Activated CD4-positive, CD25-positive, alpha-beta regulatory T cell treated with anti-CD3 and anti-CD28 coated beads, Interleukin-2, amount 50 U/mL, for 16 hours (primary cell): ENCODE measurements at places on chromosomes 7 and 10.

- DNase-seq: no peak
Measured at GRCh38 chr7:121741896-121742295, 131.1 kb upstream of the PTPRZ1 start.

GRCh38 chr10:77007834-77008233 lies 629.8 kb downstream of the KCNMA1 start:
- no peak for DNase-seq

DNA sequence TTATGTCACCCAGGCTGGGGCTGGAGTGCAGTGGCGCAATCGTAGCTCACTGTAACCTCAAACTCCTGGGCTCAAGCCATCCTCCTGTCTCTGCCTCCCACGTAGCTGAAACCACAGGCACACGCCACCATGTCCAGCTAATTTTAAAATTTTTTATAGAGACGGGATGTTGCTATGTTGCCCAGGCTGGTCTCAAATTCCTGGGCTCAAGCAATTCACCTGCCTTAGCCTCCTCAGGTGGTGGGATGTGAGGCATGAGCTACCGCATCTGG lies 123.2 kb upstream of the PARD3 start:
- no peak for DNase-seq

DNA sequence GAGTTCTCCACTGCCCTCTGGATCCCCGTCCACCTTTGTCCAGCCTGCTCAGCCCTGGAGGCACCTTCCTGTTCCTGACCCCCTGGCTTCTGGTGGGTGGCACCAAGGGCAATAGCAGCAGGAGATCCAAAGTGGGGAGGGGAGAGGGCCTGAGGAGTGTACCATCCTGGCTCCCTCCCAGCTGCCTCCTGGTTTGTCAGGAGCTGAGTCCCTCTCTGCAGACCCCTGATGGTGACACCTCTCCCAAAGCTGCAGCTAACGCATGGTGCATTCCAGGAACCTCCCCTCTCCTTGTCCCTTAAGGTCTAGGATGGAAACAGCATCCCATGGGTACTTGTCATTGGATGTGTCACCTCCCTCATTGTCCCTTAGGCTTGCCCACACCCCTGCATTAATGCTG lies 39.6 kb downstream of the VSTM4 start:
- DNase-seq: no peak

DNA sequence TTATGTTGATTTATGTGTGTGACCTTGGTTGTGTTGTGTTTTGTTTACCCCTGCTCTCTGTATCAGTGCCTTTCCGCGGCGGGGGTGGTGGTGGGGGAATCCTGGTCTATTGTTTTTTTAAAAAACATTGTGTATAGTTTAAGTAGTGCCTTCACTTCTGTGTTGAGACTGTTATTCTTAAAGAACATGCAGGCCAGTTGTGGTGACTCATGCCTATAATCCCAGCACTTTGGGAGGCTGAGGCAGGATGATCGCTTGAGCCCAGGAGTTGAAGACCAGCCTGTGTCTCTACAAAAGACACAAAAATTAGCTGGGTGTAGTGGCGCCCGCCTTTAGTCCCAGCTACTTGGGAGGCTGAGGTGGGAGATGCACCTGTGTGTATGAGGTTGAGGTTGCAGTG lies 429.0 kb upstream of the LRGUK start:
- DNase-seq: no peak

DNA sequence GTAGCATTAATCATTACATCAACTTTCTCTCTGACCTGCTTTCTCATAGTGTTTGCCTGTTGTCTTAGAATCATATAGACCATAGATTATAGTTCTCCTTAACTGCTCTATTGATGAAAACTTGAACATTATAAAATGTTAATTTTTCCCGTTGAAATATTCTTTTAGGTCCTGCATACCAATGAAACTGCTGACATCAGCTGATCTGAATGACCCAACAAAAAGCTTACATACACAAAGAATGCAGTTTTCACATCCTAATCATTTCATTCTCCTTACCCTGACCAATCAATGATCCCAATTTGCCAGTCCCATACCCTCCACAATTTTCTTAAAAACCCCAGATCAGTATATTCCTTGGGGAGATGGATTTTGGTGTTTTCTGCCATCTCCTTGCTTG lies 302.9 kb upstream of the MBL2 start:
- DNase-seq: no peak

DNA sequence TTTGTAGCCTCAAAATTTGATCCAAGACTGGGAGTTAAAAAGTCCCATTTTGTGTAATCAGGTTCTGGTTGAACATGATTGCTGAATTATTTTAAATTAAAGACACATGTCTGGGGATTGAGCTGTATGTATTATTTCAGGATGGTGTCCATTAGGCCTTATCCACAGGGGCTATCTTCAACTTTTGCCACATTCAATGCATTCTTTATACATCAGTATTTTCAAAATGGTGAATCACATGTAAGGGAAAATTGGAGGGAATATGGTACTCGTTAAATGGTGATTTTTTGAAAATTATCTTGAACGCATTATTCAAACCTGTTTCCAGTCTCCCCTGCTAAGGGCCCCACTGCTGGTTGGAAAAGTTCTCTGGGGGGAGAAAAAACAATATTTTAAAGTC lies 367.7 kb upstream of the NPVF start:
- no peak for DNase-seq

DNA sequence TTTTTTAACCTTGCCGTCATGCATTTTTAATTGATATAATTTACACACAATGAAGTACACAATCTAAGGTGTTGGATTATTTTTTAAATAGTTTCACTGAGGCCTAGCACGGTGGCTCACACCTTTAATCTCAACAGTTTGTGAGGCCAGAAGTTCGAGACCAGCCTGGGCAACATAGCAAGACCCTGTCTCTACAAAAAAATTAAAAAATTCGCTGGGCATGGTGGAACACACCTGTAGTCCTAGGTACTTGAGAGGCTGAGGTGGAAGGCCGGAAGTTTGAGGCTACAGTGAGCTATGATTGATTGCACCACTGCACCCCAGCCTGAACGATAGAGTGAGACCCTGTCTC lies 92.8 kb upstream of the OIT3 start:
- DNase-seq: no peak

DNA sequence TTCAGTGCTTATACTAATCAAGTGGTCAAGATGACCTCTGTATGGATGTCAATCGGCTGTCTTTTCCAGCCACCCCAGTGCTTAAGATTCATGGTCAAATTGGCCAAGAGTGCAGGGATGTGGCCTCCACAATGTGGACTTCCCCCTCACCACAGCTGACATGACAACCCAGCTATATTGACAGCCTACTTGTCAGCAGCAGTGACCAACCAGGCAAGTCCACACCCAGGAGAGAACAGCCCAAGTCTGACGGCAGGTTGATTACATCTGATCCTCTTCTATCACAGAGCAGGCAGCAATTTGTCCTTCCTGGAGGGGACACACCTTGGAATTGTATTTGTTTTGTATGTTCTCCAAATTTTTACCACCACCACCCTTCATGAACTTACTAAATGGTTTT lies 8.2 kb upstream of the ERVW-1 start:
- DNase-seq: no peak

GRCh38 chr10:17805921-17806577 lies 3.1 kb upstream of the MRC1 start:
- DNase-seq: peak; percentile 1

GRCh38 chr7:36057323-36057722 lies 95.7 kb upstream of the EEPD1 start:
- no peak for DNase-seq

GRCh38 chr7:50531401-50531911 lies 33.7 kb downstream of the DDC start:
- DNase-seq: no peak

GRCh38 chr7:30844483-30844874 lies 67.2 kb upstream of the AQP1 start:
- DNase-seq: no peak

DNA sequence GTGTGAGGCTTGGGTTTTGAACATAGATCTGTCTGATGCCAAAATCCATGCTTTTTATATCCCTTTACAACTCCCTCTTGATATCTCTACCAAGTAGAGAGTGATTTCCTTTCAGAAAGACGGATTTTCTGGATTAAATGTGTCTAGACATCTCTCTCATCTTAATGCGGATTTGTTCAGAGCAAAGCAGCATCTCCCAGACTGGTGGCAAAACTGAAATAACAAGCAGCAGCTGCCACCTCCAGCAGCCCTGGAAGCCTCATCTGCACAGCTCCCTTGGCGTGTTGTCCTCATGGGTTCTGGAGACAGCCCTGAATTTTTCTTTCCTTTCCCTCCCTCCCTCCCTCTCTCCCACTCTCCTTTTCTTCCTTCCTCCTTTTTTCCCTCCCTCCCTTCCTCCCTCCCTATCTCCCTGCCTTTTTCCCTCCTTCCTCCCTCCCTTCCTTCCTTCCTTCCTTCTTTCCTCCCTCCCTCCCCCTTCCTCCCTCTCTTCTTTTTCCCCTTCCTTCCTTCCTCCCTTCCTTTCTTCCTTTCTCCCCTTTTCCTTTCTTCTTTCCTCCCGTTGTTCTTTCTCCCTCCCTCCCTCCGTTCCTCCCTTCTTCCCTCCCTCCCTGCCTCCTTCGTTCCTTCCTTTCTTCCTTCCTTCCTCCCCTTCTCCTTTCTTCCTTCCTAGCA lies 639.9 kb downstream of the TYW1 start:
- DNase-seq: no peak

- DNase-seq: no peak
Measured at GRCh38 chr7:107644309-107644974, 16.2 kb upstream of the SLC26A4 start.

- DNase-seq: no peak
Measured at GRCh38 chr10:58239561-58240169, 28.0 kb downstream of the IPMK start.

DNA sequence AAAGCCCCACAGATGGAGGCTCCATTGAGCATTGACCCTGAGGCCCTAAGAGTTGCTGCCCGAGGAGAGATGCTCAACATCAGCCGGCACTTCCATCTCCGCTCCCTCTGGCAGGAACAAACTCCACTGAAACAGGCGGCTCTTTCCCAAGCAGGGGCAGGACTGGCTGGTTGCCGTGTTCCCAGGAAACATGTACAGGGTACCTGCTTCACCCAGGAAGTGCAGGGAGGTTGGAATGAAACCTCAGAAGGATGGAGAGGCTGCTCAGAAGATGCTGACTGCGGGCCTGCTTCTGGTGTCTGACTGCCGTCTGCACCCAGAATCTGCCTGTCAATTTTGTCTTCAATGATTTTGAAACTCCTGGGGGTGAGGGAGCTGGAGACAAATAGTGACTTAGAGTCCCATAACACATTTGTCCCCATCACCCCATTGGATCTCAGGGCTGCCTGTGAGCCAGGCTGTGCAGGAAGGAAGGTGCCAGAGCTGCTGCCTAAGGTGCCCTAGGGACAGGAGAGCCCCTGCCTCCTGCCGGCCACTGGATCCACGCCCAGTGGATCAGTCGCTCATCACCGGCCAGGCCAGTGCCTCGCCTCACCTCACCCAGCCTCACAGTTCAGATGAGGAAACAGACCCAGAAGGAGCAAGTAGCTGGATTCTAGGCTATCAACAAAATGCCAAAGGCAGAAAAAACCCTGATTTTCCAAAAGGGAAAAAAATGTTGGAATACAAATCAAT lies 237.3 kb downstream of the PTPRN2 start:
- DNase-seq: no peak

DNA sequence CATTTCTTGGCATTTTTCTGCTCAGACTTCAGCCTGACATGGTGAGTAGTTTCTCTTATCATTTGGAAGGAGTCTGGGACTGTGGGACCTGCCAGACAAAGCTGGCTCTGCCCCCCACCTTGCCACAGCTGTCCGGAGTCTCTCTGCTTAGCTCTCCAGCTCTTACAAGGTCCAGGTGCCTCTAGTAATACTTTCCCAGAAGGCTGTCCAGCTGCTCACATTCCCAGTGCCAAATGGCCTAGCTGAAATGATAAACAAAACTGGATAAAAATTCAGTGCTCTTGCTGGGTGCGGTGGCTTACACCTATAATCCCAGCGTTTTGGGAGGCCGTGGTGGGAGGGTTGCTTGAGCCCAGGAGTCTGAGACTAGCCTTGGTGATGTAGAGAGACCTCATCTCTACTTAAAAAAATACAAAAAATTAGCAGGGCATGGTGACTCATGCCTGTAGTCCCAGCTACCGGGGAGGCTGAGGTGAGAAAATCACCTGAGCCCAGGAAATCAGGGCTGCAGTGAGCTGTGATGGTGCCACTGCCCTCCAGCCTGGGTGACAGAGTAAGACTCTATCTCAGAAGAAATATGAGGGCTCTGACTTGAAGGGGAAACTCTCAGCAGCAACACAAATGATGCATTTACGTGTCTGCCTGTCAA lies 86.8 kb downstream of the C10orf90 start:
- DNase-seq: no peak

- no peak for DNase-seq
Measured at GRCh38 chr7:137335814-137336213, 7.7 kb downstream of the PTN start.

DNA sequence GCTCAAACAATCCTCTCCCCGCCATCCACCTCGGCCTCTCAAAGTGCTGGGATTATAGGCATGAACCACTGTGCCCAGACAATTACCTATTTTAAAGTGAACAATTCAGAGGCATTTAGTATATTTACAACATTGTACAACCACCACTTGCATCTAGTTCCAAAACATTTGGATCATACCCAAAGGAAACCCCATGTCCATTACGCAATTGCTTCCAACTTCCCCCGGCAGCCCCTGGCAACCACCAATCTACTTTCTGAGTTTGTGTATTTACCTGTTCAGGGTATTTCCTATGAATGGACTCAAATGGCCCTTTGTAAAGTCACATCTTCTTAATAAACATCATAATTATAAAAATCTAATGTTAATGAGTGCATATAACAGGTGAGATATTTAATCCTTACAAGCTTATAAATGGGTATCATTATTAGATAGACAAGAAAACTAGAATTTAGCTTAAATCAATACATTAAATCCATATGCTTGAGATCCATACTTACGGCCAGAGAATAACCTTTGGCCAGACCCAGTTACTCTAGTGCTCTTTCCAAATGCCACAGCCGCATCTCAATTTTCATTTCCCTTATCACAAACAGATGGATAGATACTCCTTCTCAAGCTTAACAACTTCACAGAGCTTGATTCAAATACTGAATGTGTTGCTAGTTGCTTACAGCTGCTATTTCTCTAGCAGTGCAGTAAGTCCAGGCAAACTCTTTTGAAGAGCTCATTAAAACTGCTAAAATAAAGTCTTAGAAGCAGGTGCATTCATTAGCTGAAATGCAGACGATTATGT lies 133.4 kb upstream of the MKLN1 start:
- DNase-seq: no peak
